GM10248 (cell line): ENCODE measurements at places on chromosomes 5 and 9.

DNA sequence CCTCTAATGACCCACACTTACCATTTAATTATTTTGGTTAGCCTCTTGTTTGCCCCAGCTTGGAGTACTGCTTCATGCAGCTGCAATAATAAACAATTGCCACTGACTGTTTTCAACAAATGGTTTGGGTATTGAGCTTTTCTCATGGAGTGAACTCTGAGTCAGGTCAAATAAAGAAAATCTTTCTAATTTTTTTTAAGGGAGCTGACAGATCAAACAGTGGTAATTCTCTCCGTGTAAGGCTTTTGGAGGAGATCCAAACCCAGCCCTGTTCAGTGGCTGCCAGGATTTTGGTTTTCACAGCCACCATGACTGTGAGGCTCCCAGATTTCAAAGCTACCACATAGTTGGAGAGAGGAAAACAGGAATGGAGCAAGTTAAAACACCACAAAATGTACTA lies 110.7 kb upstream of the EFNA5 start:
- DNase-seq, result no peak

DNA sequence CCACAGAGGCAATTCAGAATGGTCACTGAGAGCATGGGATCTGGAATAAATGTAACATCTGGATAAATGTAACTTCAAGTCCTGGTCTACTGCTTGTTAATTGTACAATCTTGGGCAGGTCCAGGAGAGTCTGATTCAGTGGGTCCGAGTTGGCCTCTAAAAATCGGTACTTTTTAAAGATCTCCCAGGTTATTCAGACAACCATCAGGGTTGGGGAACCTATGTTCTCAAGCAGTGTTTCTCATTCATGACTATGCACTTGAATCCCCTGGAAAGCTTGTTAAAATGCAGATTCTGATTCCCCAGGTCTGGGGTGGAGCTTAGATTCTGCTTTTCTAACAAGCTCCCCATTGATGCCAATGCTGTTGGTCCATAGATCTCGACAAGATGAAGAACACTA lies 14.8 kb downstream of the ANXA1 start:
- no peak for DNase-seq

DNA sequence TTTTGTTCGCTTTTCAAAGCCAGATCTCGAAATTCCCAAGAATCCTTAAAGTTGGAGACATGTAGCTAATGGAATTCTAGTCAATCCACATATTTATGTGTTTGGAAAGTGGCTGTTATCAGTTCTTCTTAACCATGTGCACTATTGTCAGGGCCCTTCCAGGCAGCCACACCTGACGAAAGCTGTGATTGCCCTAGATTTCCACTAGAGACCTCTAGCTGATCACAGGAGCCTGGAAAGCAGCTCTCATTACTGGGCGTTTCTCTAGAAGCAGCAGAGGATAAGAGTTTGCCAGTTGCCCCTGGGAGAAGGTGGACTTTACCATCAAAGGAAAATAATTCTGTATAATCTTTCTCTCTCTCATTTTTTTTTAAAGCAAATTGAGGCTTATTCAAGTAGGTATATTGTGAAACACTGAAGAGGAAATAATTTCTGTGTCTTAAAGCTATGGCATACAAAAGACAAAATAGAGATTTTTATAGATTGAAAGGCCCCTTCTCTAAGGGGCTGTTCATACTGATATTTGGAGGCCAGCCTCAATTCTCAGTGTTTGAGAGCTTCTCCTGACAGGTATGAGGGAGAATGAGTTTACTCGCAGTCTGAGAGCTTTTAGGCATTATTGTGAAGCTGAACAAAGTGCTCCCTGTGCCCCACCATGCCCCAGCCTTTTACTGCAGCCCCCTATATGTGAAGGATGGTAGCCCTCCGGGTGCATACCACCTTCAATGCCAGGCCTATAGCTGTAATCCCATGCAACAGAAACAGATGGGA lies 405.4 kb upstream of the ACTBL2 start:
- DNase-seq, result peak; percentile 12

GRCh38 chr9:1047591-1048230 lies 2.4 kb upstream of the DMRT2 start:
- DNase-seq, result no peak

GRCh38 chr5:98231089-98231488 lies 542.4 kb upstream of the RGMB start:
- no peak for DNase-seq

GRCh38 chr5:164220522-164220921 lies 715.1 kb downstream of the MAT2B start:
- no peak for DNase-seq

DNA sequence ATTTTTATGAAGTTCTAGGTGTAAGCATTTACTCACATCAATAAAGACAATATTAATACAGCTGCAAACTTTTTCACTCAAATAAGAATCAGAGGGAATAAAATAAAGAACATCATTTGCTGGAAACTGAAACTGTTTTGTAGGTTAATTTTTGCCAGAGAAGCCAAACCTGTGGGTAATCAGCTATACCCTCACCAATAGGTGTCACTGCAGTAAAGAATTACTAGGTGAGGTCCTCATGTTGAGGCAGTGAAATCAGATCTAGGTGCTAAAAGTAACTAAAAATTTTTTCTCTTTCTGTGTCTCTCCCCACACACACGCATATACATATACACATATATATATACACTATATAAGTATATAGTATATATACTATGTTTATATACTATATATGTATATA lies 1016.3 kb upstream of the SEMA6A start:
- peak; percentile 10 for DNase-seq

- DNase-seq, result no peak
Measured at GRCh38 chr5:39218482-39219402, 621 bp downstream of the FYB1 start.

- DNase-seq, result no peak
Measured at GRCh38 chr5:23523031-23523430, 15.6 kb downstream of the PRDM9 start.

DNA sequence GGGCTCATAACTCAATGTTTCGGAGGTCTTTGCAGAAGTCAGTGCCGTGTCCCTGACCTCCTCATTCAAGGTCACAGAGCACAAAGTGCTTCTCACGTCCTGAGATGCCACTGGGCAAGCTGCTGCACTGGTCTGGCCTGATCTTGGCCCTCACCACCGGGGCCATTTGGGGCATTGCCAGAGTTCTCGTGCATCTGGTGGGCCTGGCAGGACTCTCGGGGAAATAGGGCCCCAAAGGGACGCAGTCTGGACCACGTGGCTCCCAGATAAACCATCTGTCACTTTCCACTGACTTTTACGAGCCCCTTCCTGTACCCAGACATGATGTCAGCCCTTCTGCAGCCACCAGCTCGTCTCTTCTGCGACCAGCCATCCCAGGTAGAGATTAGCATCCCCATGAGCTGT lies 54.8 kb downstream of the HRH2 start:
- DNase-seq, result no peak

DNA sequence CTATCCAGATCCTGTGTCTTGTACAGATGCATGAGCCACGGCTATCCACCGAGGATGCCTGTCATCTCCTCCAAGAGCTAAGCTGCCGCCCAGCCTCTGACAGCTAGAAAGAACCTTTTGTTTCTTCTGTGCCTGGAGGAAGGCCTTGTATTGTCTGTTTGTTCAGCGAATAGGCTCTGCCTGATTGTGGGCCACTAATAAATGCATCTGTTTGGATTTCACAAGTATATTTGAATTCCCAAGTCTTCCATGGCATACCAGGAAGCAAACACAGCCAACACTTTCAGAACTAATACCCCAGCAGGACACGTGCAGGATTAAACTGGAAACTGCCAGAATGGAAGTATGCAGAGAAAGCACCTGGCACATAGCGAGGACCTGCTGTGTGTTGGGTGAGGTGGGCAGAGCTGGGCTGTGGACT lies 92.7 kb upstream of the NEURL1B start:
- DNase-seq, result no peak

DNA sequence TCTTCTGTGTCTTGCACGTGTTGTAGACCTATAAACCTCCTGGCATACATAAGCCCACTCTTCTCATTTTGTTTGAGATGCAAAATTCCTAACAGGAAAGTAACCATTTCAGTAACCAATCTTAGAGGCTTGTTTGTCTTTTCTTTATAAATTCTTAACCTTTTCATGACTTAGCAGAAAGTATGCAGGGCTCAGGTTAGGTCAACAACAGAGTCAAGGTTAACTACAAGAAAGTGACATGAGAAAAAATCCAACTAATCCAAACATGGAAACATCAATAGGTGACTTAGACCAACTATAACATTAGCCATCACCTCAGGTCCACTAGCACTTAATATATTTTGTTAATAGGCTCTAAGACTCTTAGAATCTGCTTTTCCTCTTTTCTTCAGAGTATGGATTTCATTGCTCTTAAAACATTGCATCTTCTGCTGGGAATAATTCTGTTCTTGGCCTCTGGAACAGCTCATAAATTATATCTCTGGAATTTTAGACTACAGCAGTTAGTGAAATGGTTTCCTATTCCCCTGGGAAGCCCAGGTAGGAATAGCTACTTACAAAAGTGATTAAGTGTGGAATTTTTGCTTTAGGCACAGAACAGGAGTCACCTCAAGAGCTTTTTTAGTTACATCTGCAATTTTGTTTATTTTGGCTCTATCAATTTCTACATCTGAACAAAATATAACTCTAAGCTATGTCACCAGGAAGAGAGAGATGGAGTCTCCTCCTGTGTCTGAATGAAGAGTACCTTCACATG lies 155.3 kb upstream of the ANKRD55 start:
- no peak for DNase-seq

GRCh38 chr9:120855827-120856670 lies 13.3 kb upstream of the PSMD5 start:
- no peak for DNase-seq

- no peak for DNase-seq
Measured at GRCh38 chr5:100026606-100027005, 508.6 kb upstream of the FAM174A start.

DNA sequence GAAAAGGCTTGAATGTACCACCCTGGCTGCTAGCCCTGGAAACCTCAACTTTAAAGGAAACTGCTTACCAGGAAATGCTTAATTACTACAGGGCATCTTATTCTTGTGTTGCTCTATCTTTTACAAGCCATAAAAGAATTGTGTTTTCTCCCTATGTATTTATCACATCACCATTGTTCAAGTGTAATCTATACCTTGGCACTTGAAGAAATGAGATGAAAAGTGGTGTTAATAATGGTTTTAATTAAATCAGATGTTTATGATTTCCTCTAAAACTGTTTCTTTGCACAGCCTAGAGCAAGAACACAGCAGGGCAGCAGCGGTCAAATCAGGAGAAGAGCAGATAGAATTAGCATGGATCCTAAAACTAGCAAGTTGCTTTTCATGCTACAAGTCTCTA lies 131.8 kb upstream of the RGMB start:
- no peak for DNase-seq

- peak; percentile 35 for DNase-seq
Measured at GRCh38 chr9:79731171-79731890, 159.6 kb downstream of the TLE4 start.

DNA sequence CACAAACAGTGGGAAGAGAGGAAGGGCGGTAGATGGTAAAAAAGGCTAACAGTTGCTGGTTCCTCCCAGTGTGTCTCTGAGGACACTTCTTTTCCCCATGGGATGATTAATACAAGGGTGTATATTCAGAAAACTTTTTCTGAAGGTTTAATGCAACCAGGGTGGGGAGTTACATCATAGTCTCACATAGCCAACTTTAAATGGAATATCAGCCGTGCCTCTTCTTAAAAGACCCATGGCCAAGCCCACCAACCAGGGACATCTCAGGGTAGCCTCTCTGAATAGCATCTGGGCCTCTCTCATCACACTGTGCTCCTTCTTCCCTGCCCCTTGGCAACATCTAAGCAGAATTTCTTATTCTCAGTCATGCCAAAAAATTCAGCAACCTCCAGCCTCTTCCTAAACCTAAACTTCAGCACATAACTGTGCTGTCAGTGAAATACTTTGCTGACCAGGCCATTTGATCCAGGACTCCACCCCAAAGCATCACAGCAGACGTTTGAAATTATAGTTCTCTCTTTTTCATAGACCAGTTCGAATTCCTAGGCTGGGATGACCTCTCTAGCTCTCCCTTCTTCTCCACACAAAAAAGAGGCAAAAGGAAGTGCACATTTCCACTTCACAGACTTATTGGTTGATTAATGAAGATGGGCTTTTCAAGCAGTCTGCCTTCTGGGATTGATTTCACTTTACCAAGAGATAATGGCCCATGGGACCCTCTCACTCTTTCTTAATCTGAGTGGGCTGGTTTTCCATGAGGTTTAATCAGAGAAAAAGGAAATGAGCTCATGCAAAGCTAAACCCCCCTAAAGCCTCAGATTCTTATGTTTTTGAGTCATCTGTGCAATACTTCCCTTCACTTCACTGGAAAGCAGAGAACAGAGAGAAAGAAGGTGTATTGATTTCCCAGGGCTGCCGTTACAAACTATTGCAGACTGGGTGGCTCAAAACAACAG lies 85.1 kb upstream of the RAI14 start:
- DNase-seq, result no peak

GRCh38 chr5:172531704-172532026 lies 77.3 kb upstream of the SH3PXD2B start:
- peak; percentile 8 for DNase-seq

DNA sequence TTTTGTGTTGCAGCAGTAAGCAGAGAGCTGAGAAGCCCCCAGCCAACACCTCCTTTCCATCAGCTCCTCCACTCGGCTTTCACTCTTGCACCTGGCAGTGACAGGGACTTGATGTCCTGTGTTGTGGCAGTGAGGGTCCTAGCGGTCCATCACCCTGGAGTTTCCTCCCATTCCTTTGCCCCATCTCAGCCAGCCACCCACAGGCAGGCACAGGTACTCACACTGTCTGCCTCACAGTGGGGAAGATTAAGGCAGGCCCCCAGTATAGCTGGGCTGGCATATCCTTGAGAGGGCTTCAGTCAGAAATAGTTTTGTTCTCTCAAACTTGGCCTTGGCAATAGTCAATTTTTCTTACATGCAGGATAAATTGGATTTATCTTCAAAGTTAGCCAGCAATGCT lies 362.7 kb downstream of the GADD45G start:
- no peak for DNase-seq

DNA sequence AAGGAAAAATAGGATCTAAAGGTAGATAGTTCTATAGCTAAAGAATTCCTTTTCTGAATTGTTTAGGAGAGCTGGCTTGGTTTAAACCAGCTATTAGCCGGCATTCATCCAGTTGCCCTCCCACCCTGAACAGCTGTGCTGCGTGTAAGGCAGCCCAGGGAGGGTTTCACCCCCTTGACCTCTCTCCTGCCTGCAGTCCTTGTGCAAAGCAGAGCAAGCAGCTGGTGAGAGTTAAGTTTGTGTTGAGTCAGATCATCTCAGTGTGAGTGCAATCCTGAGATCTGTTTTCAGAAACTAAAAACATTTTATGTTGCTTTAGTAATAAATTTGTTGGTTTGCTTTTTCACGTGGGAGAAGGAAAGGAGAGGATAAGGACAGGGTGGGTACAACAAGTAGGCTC lies 13.0 kb downstream of the SLC25A25 start:
- no peak for DNase-seq

- no peak for DNase-seq
Measured at GRCh38 chr5:15256485-15256884, 243.5 kb upstream of the FBXL7 start.

DNA sequence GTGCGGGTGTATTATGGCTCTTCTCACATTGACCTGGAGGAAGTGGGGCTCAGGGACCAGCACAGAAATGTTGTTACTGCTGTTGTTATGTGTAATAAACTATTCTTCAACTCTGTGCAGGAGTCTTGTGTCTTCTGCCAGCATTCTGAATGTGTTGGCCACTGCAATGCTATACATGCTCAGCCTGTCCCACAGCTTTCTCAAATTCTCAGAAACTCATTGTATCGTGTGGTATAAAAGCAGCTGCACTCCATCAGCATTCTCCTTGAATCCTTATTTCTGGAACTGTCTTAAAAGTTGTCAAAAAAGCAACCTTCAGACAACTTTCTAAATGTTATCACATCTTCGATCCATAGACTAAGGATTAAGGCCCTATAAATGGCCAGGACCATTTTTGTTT lies 72.0 kb downstream of the ZNF474 start:
- no peak for DNase-seq
